GM12865 (cell line): ENCODE measurements at places on chromosomes 3 and 15.

- no peak for DNase-seq
Measured at GRCh38 chr3:118116991-118117390, 917.7 kb downstream of the IGSF11 start.

DNA sequence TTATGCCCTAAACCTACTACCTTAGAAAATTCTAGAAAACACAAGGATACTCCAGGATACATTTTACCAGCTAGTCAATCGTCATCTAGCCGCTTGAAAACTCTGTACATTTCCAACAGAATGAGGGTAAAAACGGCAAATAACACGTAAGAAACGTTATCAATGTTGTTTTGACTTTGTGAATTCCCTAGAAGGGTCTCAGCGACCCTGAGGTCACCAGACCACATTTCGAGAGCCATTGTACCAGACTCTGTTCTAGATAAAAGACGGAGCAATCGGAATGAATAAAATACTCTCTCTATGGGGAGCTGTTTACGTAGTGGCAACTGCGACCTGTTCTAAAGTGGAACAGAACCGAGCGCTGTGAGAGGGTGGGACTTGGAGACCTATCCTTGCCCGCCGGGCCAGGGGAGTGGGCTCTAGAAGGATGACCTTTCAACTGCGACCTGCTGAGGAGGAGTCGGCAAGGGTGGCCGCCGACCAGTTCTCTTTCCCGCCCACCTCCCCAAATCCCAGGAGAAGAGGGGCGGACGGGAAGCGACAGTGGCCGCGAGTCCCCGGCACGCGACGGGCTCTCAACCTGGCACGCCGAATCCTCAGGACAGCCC, 778 bp upstream of the AP4E1 start:
- DNase-seq = peak; percentile 65

- no peak for DNase-seq
Measured at GRCh38 chr15:49857496-49858475, 236.9 kb downstream of the DTWD1 start.

DNA sequence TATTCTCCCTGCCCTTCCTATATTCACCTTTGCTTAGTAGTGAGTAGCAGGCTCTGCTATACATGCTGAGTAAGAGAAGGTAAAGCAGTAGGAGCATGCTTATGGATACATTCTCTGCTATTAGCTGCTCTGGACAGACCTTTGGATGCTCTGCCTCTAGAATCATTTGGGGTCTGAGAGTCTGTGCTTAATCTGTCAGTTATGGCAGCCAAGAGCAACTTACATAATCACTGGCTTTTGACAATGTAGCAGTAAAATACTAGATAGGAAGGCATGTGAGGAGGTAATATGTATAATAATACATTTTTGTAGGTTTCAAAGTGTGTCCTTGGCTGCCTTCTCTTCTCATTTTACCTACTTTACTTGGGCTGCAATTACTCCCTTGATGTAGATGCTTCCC, 277.7 kb downstream of the GAP43 start:
- no peak for DNase-seq

GRCh38 chr15:45690581-45691260, 55.9 kb downstream of the SQOR start:
- DNase-seq = no peak

DNA sequence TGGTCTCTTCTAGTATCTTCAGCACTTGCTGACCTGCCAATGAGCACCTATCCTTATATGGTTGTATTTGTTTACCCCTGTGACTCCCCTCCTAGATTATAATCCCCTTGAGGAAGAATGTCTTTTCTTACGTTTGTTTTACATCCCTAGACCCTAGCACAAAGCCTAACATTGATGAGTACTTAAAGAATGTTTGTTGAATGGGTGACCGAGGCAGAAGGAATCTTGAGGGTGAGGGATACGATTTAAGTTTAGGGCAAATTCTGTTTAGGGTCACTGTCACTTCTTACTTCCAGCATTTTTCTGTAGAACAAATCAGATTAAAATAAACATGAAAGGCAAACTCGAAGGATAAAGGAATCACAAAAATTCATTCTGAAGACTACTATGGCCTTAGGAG, 80.9 kb upstream of the FAM98B start:
- no peak for DNase-seq

- DNase-seq = no peak
Measured at GRCh38 chr3:133781570-133781969, 24.0 kb upstream of the SRPRB start.

GRCh38 chr3:12948891-12949711, 107.7 kb upstream of the RPL32 start:
- DNase-seq = peak; percentile 60

DNA sequence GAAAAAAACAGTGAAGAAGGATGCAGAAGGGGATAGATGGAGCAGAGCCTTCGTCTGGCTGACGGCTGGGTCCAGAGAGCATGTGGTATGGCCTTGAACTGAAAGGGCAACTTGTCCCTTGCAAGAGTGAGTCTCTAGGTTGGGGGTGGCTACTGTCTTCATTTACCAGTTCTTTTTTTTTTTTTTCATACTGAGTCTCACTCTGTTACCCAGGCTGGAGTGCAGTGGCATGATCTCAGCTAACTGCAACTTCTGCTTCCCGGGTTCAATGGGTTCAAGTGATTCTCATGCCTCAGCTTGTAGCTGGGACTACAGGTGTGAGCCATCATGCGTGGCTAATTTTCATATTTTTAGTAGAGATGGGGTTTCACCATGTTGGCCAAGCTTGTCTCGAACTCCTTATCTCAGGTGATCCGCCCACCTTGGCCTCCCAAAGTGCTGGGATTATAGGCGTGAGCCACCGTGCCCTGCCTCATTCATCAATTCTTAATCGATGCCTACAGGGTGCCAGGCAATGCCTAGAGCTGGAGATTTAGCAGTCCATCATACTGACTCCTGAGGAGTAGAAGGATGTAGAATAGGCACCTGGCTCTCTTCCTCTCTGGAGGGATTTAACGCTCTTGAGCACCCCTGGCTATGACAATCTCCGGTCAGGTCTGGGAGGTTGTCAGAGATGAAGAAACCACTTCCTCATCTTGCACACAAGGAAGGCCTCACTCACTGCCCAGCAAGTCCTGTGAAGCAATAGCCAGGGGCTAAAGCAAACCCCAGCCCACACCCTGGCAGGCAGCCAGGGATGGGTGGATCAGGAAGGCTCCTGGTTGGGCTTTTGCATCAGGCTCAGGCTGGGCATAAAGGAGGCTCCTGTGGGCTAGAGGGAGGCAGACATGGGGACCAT, at the start of gene CAMP:
Gene CAMP (plus strand): TSS at position 880 of the 898 bp plus-strand sequence. CDS start 17 bp downstream, at position 897.
- DNase-seq = peak; percentile 81

DNA sequence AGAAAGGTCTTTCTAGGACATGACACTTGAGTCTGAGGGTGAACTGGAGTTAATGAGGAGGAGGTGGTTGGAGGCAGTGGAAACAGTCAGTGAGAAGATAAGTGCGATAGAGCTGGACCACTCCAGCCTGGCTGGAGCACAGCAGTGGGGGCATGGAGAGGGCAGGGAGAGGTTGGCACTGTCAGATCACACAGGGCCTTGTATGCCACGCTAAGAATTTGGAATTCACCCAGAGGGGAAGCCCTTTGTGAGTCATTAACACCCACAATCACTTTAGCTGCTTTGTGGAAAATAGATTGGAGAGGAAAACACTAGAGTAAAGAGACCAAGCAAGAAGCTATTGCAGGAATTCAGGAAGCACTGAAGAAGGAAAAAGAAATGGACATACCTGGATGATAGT, 83.3 kb downstream of the ZNF621 start:
- no peak for DNase-seq
